ENCODE measurements at places on chromosomes 7 and 10. TPM values are rescaled to one million over a fixed set of nuclear protein-coding genes. Genes with fewer than 3 reads are reported as not detected.
A peak's percentile ranks its signal among the peaks of the same experiment; 100 is the strongest.

CPXM2 gene
- not detected for total RNA-seq

PDK4 gene
- 3.2 TPM for total RNA-seq

TSPAN15 gene
- 186 TPM for total RNA-seq

PLPP4 gene
- 10.7 TPM for total RNA-seq

PTPRE gene
- 5.0 TPM for total RNA-seq

NUTM2B gene
- 1.4 TPM for total RNA-seq

DNA sequence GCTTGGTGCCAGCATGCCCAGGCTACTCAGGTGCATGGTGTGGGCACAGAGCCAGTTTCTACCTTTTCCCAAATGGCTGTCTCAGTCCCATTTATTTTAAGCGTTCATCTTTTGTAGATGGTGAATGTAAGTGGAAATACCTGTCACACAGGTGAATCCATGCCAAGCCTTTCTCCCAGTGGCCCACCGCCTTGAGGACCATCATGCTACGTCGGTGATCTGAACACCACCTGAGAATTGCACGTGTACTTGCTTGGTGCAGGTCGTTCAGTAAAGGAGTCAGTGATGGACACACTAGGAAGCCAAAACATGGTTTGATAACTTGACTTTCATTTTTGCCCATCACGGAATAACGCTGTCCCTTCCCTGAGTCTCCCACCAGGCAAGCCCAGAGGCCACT, 666.7 kb upstream of the FOXK1 start:
- no peak overlapping the region for H3K4me3 ChIP-seq
- no peaks in the 10 kb centered on the region for H3K4me1 ChIP-seq
- no peak for DNase-seq
- H3K27me3 ChIP-seq = no peaks in the 10 kb centered on the region
- H3K27ac ChIP-seq = no peak overlapping the region

DNA sequence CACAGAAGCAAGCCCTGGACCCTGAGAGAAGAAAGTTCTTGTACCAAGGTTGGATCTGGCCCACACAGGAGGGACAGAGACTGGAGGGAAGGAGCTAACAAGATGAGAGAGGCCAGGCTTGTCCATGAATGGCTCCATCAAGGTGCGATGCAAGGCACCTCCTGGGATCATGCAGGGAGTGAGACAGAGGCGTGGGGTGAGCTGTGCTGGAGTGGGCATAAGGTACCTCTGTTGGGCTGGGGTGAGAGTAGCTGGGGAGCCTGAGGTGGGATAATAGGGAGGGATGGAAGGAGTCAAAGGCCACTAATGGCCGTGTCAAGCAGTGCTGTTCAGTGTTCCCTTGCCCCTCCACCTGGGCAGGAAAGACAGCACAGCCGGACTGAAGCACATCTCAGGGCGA, 9.9 kb downstream of the TMEM72 start:
- no peak overlapping the region for H3K27ac ChIP-seq
- no peaks in the 10 kb centered on the region for H3K36me3 ChIP-seq
- no peak for DNase-seq
- no peak overlapping the region for H3K4me3 ChIP-seq
- no peaks in the 10 kb centered on the region for H3K4me1 ChIP-seq

GRCh38 chr10:109183366-109183765, 739.9 kb downstream of the XPNPEP1 start:
- no peak overlapping the region for H3K27ac ChIP-seq
- no peak overlapping the region for H3K4me3 ChIP-seq
- peak; percentile 23 for DNase-seq
- H3K27me3 ChIP-seq = no peaks in the 10 kb centered on the region
- no peaks in the 10 kb centered on the region for H3K36me3 ChIP-seq

- DNase-seq = no peak
- no peak overlapping the region for H3K4me3 ChIP-seq
- H3K36me3 ChIP-seq = no peaks in the 10 kb centered on the region
- H3K27me3 ChIP-seq = no peaks in the 10 kb centered on the region
These were observed 88.0 kb upstream of the PFKP start for GRCh38 chr10:2979306-2979705.

DNA sequence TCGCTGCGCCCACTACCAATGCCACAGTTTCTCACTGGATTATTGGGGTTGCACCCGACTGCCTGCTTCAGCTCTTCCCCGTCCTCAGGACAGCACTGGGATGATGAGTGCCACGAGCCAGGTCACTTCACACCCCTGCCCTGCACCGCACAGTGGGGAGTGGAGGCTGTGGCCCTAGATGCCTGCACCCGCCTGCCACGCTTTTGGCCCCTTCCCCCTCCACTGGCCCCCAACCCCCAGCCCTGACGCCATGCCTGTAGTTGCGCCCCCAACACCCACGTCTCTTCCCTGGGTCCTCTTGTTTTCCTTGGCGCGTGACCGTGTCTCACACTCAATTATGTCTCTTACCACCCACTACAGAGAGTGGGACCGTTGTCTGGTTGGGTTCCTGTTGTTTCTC, 134.3 kb downstream of the VIPR2 start:
- H3K36me3 ChIP-seq = no peaks in the 10 kb centered on the region
- no peak overlapping the region for H3K4me3 ChIP-seq
- no peak for DNase-seq
- no peak overlapping the region for H3K27ac ChIP-seq

GRCh38 chr10:14259696-14260566, 70.8 kb downstream of the FRMD4A start:
- H3K27ac ChIP-seq = no peak overlapping the region
- H3K36me3 ChIP-seq = no peaks in the 10 kb centered on the region
- H3K4me1 ChIP-seq = peaks cover 3% of the 10 kb centered on the region
- no peaks in the 10 kb centered on the region for H3K27me3 ChIP-seq
- H3K4me3 ChIP-seq = no peak overlapping the region

- no peaks in the 10 kb centered on the region for H3K27me3 ChIP-seq
- no peak overlapping the region for H3K27ac ChIP-seq
- no peaks in the 10 kb centered on the region for H3K36me3 ChIP-seq
- H3K4me3 ChIP-seq = no peak overlapping the region
These were observed 73.2 kb upstream of the CHST15 start for GRCh38 chr10:124166431-124167125.

- H3K4me1 ChIP-seq = no peaks in the 10 kb centered on the region
- H3K27me3 ChIP-seq = no peaks in the 10 kb centered on the region
- no peak overlapping the region for H3K4me3 ChIP-seq
- H3K36me3 ChIP-seq = no peaks in the 10 kb centered on the region
These were observed 158.4 kb downstream of the COBL start for GRCh38 chr7:51158211-51158610.

DNA sequence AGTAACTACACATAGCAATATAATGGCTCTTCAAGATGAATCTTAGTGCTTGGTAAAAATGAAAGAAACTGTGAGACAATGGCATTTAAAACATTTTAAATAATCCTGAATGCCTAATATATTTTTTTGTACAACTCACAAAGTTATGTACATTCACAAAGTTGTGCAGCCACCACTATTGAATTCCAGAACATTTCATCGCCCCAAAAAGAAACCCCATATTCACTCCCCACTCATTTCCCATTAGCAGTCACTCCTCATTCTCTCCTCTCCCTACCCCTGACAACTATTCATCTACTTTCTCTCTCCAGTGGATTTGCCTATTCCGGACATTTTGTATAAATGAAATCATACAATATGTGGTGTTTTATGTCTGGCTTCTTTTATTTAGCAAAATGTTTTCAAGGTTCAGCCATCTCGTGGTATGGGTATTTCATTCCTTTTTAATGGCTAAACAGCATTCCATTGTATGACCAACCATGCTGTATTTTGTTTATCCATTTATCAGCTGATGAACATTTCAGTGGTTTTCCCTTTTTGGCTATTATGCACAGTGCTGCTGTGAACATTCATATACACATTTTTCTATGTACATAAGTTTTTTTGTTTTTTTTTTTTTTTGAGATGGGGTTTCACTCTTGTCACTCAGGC, 34.7 kb downstream of the ENTPD7 start:
- H3K27me3 ChIP-seq = no peaks in the 10 kb centered on the region
- DNase-seq = peak; percentile 12
- no peaks in the 10 kb centered on the region for H3K4me1 ChIP-seq
- H3K36me3 ChIP-seq = peaks cover 6% of the 10 kb centered on the region
- H3K27ac ChIP-seq = no peak overlapping the region
- no peak overlapping the region for H3K4me3 ChIP-seq

DNA sequence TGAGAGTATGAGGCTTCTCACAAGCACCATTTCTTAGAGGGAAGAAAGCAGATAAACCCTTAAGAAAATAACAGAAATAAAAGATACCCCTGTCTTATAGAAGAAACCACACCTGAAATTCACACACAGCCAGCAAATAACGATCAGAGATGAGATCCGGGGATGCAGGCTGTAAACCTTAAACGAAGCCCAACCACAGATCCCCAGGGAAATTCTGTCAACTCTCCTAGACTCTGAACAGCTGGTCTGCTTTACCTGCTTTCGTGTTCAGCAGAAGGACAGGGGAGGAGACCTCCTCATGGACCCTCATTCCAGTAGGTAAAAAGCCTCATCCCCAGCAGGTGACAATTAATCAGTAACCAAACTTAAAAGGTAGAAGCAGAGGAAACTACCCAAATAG, 45.0 kb downstream of the VOPP1 start:
- DNase-seq = no peak
- H3K27ac ChIP-seq = no peak overlapping the region
- peaks cover 9% of the 10 kb centered on the region for H3K4me1 ChIP-seq
- no peaks in the 10 kb centered on the region for H3K27me3 ChIP-seq

- no peak overlapping the region for H3K4me3 ChIP-seq
- no peak for DNase-seq
- H3K4me1 ChIP-seq = no peaks in the 10 kb centered on the region
These were observed 33.0 kb upstream of the PLXNA4 start for GRCh38 chr7:132609222-132609621.

- no peak overlapping the region for H3K4me3 ChIP-seq
- H3K27me3 ChIP-seq = no peaks in the 10 kb centered on the region
- no peak overlapping the region for H3K27ac ChIP-seq
- DNase-seq = no peak
- no peaks in the 10 kb centered on the region for H3K4me1 ChIP-seq
- no peaks in the 10 kb centered on the region for H3K36me3 ChIP-seq
These were observed 55.0 kb downstream of the LRRC17 start for GRCh38 chr7:102967798-102968197.

DNA sequence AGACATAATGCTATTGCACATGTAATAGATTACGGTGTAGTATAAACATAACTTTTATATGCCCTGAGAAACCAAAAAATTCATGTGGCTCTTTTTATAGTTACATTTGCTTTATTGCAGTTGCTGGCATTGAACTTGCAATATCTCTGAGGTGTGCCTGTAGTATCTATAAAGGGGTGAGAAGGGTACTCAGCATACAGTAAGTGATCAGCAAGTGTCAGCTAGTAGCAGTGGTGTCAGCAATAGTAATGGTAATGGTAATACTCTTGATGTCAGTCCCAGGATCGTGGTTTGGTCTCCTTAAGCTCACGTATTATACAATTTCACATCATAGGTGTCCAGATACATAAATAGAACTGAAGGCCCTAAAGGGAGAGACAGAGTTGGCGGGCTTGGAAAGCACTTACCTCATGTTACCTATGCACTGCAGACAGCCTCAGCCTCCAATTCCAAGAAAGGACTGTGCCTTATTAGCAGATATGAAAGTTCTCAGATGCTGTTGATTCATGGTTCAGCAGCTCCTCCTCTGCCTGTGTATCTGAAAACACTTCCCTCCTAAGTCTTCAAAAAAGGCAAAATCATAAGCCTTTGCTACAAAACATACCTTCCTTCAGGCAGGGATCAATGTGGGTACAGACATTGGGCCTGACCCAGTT, 6.6 kb upstream of the GIMAP7 start:
- DNase-seq = no peak
- no peak overlapping the region for H3K27ac ChIP-seq
- no peaks in the 10 kb centered on the region for H3K36me3 ChIP-seq
- H3K4me3 ChIP-seq = no peak overlapping the region

DNA sequence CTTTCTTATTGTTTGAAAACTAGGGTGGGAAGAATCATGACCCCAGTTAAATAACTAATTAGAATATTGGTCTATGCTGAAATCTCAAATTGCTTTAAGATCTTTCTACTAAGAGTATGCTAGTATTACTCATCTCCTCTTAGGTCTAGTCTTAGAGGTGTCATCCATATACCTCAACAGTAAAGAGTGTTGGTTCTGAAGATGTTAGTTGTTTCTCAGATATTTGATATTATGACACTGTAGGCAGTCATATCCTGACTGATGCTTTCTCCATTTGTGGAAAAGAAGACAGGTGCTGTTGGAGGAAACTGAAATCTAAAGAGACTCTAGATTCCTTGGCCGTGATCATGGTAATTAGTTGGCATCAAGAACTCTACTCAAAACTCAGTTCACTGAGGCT, 21.2 kb downstream of the BPGM start:
- peaks cover 16% of the 10 kb centered on the region for H3K4me1 ChIP-seq
- peak; percentile 19 for DNase-seq
- no peak overlapping the region for H3K4me3 ChIP-seq
- no peaks in the 10 kb centered on the region for H3K36me3 ChIP-seq

GRCh38 chr7:44128721-44129582, 5.6 kb upstream of the POLD2 start:
- DNase-seq = no peak
- no peaks in the 10 kb centered on the region for H3K36me3 ChIP-seq
- peaks cover 4% of the 10 kb centered on the region for H3K4me1 ChIP-seq

DNA sequence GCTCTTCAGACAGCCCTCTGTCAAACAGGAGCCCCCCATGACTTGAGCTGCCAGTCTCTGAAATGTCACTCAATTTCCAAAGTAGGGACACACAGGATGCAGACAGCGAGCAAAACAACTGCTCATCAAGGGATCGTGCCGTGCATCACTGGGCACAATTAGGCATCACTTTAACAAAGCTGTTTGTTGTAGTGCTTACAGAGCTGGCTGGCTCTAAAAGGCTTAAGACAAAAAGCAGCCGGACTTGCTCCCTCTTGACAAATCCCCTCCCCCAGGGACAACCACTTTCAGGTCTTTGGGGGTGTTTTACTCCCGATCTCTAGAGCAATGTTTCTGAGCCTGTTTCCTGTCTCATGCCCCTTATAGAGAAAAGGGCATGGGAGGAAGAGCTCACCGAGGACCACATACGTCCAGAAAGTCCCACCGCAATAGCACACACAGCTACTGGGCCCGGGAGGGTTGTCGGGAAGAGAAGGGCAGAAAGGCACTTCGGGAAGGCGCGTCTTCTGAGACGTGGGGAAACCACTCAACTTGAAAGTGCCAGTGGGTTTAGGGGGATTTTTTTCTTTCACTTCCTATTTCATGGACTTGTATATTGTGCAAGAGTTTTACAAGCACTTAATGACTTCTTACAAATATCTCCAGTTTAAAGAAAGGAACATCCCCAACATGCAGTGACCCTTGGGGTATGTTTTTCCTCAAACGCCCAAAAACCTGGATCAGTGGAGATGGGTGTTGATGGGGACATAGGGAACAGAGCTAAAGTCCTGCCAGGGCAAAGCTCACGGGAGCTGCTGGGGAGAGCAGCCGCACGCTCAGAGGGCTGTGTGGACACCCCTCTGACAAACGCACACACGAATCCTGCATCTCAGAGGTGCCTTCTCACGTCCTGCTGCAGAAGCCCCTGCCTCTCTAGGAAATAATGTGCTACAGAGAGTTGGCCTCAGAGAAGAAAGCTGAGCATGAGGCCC, 27.1 kb downstream of the LRRC20 start:
- no peaks in the 10 kb centered on the region for H3K36me3 ChIP-seq
- H3K27me3 ChIP-seq = no peaks in the 10 kb centered on the region
- H3K4me3 ChIP-seq = no peak overlapping the region
- no peak for DNase-seq
- no peak overlapping the region for H3K27ac ChIP-seq

- peaks cover 12% of the 10 kb centered on the region for H3K36me3 ChIP-seq
- peak overlapping the region; percentile 35 for H3K27ac ChIP-seq
- no peaks in the 10 kb centered on the region for H3K27me3 ChIP-seq
These were observed 24.1 kb downstream of the PDLIM1 start for GRCh38 chr10:95266674-95267095.

Measured in PC-3 (cell line).